ENCODE measurements at places on chromosomes 12 and 14.

DNA sequence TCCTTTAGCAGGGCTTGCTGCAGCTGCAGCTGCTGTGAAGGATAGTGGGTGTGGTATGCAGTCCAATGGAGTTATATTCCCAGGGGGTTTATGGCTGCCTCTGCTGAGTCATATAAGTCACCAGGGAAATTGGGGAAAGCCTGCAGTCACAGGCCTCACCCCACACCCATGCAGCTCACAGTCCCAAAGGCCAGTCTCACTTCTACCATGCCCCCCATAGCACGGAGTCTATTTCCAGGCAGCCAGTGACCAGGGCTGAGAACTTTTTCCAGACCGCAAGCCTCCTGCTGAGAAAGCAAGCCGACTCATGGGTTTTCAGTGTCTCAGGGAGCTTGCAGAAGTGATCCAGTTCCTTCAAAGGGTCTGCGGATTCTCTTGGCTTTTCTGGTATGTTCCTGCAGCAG, 322.4 kb upstream of the CLEC14A start:
- DNase-seq, result no peak

- no peak for DNase-seq
These were observed 11.8 kb downstream of the TRAPPC6B start for GRCh38 chr14:39158222-39158858.

DNA sequence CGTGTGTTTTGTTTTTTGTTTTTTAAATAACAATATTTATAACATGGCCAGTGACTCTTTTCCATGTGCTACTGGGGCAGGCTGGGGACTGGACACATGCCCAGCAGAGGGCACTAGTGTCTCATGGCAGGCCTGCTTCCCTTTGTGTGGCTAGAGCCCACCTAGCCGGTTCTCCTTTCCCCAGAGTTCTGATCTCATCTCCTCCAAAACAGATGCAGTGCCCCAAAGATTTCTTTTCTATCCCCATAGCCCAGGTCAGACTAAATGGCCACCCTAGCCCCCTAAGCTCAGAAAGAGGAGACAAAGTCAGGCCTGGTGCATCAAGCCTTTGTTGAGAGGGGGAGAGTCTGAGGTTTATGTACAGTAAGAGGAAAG, 21.2 kb downstream of the PRPF40B start:
- DNase-seq, result peak; percentile 31

DNA sequence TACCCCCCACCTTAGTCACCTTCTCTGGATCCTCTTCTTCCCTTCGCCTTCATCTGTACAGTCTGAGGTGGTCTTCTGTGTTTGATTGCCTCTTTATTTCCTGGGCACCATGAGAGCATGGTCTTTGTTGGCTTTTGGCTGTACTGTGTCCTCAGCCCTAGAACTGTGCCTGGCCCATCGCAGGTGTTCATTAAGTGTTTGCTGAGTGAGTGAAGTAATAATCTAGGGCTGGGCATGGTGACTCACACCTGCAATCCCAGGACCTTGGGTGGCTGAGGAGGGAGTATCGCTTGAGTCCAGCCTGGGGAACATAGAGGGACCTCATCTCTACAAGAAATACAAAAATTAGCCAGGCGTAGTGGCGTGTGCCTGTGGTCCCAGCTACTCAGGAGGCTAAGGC, 13.9 kb downstream of the ALDH2 start:
- no peak for DNase-seq

GRCh38 chr14:46661728-46662127, 10.1 kb upstream of the RPL10L start:
- DNase-seq, result no peak

- DNase-seq, result no peak
These were observed 7.6 kb upstream of the STAT6 start for GRCh38 chr12:57118711-57119271.

DNA sequence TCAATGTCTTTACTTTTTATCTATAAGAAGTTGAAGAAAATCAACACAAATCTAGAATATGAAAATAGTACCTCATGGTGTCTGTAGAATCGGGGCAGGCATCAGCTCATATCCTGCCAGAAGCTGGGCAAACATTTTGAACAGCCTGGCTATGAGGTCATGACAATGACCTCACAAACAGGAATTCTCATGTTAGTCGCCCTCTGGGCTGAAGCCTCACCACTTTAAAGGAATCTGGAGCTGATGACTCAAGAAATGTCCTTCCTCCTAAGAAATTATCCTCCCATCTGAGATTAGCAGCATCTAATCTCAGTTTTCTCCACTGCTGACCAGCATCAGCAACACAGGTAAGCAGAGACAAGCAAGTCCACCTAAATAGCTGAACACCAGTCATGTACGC, 27.1 kb downstream of the CLIP1 start:
- DNase-seq, result no peak

DNA sequence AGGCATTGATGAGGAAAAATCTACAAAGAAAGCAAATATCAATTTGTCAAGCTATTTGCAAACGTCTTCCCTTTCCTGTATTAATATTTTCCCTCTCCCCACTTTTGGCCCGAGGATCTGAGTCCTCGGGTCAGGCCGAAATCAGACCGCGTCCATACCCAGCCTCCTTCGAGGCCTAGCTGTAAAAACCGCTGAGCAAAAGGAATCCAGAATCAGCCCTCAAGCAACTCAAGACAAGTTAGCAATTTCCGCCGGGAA, 353 bp upstream of the MAPK1IP1L start:
- no peak for DNase-seq

DNA sequence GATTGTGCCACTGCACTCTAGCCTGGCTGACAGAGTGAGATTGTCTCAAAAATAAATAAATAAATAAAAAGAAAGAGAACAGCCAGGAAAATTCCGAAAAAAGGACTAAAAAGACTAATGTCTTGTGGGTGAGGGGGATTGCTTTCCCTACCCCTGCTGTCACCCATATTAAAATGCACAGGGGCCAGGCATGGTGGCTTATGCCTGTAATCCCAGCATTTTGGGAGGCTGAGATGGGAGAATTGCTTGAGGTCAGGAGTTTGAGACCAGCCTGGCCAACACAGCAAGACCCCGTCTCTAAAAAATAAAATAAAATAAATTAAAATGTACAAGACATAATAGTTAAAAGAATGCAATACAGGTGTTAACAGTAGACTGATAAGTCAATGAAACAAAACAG, 6.1 kb downstream of the DHRS1 start:
- no peak for DNase-seq

DNA sequence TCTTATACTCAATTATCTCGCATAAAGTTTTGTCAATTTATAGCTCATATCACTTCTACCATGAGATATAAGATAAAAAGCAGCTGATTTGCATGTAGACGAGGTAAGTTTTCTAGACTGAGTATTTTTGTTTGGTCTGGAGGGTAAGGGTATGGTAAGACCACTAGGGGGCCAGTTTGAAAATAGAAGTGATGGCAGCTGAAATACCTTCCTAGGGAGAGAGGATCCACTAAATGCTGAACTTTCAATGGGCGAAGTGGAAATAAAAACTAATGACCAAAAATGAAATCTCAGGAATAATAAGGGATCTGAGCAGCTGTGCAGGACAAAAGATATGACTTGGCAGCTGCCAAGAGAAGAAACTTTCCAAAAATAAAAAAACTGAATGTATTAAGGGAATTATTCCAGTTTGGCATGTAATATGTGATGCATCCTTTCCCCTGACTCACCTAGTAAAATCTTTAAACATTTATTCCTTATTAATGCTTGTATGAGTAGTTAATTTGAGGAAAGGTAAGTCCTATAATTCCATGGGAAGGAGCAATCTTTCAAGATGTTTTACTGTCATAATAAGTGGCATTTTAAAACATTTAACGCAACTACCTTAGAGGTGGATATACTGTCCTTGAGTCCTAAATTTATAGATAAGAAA, 754.5 kb downstream of the C12orf50 start:
- no peak for DNase-seq

- no peak for DNase-seq
These were observed 47.9 kb downstream of the GALC start for GRCh38 chr14:87944987-87945604.

GRCh38 chr12:40137252-40137651, 31.4 kb upstream of the SLC2A13 start:
- DNase-seq, result no peak

- DNase-seq, result no peak
These were observed 8.0 kb downstream of the YY1 start for GRCh38 chr14:100246809-100247428.

DNA sequence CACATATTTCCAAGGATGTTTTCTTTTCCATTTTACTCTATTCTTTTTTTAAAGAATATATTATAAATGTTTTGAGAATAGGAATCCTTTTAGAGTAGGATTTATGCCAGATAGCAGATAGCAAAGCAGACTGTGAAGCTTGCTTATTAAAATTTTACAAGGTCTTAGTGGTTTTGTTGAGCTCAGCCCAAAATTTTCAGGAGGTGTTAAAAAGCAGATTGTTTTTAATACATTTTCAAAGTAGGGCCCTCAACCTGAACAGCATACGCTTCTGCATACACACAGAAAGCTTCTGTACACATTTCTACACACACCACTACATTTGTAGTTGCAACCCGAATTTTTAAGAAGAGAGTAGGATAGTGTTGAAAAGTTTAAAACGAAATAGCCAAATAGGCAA, 151.0 kb downstream of the EPS8 start:
- no peak for DNase-seq

- no peak for DNase-seq
These were observed 441.8 kb upstream of the FLRT2 start for GRCh38 chr14:85088192-85088591.

DNA sequence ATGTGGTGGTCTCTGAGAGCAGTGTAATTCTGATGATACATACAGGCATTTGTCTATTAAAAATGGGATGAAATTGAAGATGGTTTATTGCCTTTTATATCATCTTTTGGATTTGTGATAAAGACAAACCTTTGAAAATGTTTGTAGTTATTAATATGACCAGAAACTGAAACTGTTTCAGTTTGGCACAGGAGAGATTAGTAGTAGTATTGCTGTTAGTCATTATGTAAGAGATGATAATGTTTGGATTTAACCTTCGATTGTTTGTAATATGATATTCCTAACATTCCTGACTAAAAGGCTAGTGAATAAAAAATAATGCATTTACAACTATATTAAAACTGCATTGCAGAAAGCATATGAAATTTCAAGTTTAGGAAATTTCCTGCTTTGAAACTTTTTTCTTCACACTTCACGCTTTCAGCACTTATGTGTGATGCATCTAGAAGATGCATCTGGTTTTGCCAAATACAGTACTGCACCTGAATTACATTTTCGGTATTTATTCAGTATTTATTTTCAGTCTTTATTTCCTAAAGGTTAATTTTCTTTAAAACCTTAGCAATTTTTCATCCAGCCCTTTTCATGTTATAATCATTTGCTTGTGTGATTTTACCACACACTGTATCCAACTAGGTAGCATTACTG, 25.5 kb downstream of the ADIPOR2 start:
- no peak for DNase-seq

GRCh38 chr14:105311838-105312237, 2.7 kb upstream of the PACS2 start:
- DNase-seq, result no peak

DNA sequence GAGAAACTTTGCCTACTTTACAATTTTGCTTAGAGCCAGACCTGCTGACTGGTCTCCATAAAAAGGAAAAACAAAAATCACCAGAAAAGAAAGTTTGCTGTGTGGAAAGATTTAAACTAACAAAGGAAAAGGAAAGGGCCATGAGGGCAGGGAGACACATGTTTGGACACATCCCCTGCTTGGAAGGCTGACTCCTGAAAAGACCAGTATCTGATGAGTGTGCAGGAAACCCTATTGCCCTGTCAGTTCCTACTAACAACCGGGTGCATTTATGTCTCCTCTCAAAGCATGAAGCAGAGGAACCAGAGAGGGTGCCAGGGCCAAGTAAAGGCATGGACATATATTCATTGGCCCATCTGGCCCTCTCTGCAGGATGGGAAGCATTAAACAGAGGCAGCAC, 7.0 kb upstream of the STAB2 start:
- DNase-seq, result no peak
